ENCODE measurements at places on chromosomes 7 and 10.

- DNase-seq, result peak; percentile 93
Observed at GRCh38 chr10:35379226-35380137, 43.2 kb downstream of the CCNY start.

GRCh38 chr10:123170961-123171360, 16.8 kb downstream of the BUB3 start:
- DNase-seq, result no peak

DNA sequence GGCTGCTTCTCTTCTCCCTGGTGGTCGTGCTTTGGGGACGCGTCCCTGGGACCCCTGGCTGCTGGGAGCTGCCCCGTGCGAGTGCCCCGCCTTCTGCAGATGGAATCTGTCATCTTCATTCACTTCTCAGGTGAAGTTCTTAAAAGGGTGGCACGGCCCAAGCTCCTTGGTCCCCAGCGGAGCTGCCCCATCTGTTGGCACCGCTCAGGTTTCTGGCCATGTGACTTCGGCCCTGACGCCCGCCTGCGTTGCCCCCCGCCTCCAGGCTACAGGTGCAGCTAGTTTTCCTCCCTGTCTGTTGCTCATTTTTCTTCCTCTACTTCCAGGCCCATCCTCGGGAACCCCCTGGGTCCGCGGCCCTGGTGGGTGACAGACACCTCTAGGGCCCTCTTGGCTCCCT, 6.8 kb upstream of the NKX6-2 start:
- DNase-seq, result no peak

DNA sequence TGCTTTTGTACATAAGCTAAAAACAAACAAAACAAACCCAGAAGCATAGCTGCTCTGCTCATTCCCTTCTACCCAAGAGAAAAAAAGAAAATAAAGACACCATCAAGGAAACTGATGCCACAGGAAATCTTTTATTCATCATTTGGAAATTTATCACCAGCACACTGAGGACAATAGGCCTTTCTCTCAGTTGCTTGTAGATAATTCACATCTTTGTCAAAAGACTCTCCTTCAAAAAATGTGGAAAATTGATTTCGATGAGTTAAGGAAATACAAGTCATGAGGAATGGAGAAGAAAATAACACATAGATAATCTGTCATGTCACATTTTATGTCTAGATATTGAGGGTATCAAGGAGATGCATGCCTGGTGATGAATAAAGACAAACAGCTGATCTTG, 53.5 kb downstream of the ZNF37A start:
- no peak for DNase-seq

- DNase-seq, result peak; percentile 84
Observed at GRCh38 chr7:121081327-121081936, 92.9 kb downstream of the CPED1 start.

GRCh38 chr7:137987968-137988367, 13.9 kb downstream of the CREB3L2 start:
- no peak for DNase-seq

DNA sequence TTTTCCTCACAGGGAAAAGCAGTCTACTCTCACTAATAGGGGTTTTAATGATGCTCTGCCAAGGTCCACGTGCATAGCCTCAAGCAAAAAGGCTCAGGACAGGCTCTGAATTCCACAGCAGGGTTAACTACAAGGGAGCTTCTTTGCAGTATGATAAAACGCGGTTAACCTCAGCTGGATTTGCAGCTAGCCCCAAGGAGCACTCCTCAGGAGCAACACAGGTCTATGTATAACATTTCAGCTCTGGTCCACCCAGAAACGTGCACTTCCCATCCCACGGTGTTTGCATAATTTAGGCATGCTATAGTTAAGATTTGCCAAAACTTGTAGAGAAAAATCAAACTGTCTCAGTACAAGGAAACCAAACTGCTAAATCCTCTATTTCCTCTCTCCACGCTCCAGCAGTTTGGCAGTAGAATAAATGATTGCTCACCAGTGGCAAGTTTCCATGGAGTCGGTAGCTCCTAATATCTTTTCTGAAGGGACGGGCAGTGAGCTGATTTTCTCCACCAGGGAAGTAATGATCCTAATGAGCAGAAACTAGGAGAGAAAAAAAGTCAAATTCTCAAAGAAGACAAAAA, 13.1 kb upstream of the ASB4 start:
- DNase-seq, result peak; percentile 21

GRCh38 chr7:36309716-36310115, 79.9 kb upstream of the ANLN start:
- no peak for DNase-seq

- peak; percentile 74 for DNase-seq
Observed at GRCh38 chr10:70742537-70743429, 42.4 kb downstream of the TBATA start.

- DNase-seq, result peak; percentile 62
Observed at GRCh38 chr7:107564553-107565298, 955 bp downstream of the DUS4L start.

DNA sequence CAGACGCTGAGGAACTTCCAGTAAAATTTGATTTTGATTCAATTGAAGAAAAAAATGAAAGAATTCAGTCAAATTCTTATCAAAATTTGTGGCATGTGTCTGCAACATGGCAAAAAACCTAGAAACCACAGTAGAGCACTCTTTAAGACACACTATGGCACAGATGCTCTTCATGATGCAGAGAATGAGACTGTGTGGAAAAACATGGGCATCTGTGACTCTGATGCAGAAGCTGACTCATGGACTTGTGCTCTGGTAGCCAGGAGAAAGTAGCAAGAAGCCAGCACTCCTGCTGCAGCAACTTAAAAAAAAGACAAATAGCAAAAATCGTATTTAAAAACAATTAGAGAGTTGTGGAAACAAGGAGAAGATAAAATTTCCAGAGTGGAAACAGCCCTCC, 8.9 kb upstream of the KCNK18 start:
- no peak for DNase-seq

- DNase-seq, result peak; percentile 91
Observed at GRCh38 chr7:124992851-124993562, 63.4 kb upstream of the POT1 start.

DNA sequence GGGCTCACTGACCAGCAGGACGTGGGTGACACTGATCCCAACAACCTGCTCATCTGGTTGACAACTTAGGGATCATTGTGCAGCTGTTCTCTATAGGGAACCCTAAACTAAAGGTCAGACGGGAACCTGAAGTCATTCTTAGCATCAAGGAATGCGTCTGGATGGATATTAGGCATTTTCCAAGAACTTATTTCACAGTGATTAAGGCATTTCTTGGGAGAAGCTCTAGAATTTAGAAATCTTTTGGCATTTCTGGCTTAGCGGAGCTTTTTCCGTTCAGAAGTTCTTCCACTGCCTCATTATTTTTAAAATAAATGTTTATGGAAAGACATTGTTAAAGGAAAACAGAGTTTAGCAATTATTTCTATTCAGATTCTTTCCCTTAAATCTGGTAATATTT, 303.3 kb upstream of the IGFBP3 start:
- no peak for DNase-seq

DNA sequence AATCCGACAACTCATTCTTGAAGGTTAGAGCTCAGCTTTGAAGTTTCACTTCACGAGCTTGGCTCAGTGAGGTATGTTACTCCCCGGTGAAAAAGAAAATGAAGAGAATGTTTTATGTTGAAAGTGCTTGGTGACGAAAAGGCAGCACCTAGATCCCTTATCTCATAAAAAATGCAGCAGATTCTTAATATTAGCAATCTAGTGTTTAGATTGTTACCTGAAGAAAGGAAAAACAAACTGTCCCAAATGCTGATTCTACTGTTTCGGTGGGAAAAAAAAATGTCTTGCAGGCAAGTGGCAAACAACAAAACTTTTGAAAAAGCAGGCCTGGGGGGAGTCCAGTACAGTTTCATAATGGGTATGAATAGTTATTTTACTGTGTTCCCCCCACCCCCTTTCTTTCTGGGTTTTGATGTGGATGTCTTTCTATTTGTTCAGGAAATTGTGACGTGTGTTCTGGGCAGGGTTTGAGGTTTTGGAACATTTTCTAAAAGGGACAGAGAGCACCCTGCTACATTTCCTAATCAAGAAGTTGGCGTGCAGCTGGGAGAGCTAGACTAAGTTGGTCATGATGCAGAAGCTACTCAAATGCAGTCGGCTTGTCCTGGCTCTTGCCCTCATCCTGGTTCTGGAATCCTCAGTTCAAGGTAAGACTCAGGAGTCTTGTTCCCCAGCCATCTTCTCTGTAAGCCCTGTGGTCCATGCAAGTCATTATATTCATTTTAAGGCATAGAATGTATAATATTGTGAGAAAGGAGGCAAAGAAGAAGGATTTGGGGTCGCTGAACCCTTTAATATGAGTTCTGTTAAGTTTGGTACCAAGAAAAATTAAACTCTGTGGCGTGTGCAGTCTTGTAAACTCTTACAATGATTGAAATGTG, at the start of gene SRGN:
Gene SRGN, plus strand, starts transcription at position 514 of the 881 bp plus-strand sequence. Its CDS starts 55 bp downstream, at position 569.
- peak; percentile 98 for DNase-seq

GRCh38 chr10:69096045-69096444, 8.1 kb downstream of the SRGN start:
- DNase-seq, result no peak

- DNase-seq, result peak; percentile 25
Observed at GRCh38 chr7:107014387-107015023, 30.0 kb upstream of the PRKAR2B start.

DNA sequence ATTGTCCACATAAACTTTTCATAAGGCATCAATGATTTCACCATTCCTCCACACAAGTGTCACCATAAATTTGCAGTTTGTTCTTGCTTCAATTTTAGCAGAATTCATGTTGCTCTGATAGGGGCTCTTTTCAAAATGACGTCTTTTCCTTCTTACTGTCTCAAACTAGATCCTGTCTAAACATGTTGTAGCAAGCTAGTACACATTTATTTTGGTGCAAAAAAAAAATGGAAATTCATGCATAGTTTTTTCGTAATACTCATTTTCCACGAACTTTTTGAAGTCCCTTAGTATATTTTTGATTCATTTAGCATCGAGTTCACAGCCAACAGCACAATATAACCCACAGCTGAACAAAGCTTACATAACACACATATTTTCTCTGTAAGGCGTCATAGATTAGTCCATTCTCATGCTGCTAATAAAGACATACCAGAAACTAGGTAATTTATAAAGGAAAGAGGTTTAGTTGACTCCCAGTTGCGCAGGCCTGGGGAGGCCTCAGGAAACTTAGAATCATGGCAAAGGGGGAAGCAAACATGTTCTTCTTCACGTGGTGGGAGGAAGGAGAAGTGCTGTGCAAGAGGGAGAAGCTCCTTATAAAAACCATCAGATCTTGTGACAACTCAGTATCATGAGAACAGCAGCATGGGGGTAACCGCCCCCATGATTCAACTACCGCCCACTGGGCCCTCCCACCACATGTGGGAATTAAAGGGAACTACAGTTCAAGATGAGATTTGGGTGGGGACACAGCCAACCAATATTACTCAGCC, 301.5 kb downstream of the CCDC3 start:
- no peak for DNase-seq

DNA sequence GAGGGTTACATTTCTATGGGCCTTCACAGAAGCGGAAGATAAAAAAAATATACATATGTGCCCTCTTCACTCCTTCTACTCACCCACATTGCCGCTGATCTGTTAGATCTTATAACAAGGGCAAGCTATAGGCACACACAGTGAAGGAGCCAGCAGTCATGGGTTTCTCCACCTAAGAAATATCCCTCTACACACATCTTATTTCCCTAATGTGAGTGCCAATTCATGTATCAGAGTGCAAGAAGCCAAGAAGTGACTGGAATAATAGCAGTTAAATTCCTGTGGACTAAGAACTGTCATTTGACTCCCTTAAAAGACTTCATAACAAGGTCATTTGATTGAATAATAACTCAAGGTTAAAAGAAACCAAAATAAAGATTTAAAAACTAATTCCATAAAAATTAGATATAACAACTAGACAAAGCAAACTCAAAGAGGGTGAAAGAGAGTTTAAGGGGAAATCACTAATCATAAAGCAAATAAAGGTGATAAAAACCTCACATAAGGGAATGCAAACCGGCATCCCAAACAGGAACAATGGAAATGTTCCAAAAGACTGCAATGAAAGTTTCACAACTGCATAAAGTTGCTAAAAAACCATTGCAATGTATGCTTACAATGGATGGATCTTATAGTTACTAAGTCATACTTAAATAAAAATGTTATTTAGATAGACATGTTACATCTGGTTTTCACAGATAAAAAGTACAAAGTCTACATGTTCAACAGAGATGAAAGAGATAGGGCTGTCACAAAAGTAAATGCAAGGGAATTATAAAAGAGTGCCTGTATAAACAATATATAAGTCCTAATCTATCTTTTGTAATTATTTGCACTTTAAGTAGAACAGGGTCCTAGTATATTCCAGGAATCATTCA, 42.8 kb downstream of the ARHGAP21 start:
- DNase-seq, result peak; percentile 65

- peak; percentile 36 for DNase-seq
Observed at GRCh38 chr10:132407846-132408278, 10.9 kb downstream of the PWWP2B start.

DNA sequence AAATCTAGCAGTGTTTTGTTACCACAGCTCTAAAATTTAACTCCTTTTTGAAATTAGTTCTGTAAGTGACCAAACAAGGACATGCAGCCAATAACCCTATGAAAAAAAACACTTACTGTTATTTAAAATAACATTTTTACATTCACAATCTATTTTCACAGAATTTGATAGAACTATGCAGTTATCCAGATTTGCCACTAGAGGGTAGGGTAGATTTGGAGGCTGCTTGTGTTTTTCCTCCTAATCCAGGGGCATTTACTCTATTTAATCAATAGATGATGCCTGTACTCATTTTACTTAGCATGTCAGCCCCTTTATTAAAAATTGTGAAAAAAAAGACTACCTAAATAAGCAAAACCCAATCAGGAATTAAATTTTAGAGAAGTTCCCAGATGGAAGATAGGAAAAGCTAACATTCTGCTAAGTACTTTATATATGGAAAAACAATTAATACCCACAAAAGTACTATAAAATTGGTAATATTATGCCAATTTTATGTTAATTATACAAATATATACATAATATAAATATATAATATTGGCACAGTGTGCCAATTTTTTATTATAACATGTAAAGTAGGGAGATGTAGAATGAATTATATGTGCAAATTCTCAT, 18.1 kb upstream of the LIPK start:
- DNase-seq, result peak; percentile 53

GRCh38 chr10:20302033-20302432, 485.8 kb downstream of the PLXDC2 start:
- no peak for DNase-seq

DNA sequence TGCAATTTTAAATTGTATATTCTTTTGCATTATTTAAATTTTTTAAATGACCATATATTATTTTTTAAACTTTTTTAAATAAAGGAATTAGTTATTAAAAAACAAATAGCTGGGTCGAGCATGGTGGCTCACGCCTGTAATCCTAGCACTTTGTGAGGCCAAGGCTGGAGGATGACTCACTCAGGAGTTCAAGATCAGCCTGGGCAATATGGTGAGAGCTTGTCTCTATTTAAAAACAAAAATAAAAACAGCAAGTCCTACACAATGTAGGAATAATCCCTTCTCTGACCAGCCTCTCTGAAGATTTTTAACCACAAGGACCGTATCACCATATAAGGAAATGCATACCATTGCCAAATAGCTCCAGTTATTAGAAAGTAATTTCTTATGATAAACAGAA, 19.6 kb downstream of the NOC3L start:
- peak; percentile 32 for DNase-seq

Data from cardiac fibroblast (primary cell).